ENCODE measurements at places on chromosomes 5 and 9.
A peak's percentile ranks its signal among the peaks of the same experiment; 100 is the strongest.

DNA sequence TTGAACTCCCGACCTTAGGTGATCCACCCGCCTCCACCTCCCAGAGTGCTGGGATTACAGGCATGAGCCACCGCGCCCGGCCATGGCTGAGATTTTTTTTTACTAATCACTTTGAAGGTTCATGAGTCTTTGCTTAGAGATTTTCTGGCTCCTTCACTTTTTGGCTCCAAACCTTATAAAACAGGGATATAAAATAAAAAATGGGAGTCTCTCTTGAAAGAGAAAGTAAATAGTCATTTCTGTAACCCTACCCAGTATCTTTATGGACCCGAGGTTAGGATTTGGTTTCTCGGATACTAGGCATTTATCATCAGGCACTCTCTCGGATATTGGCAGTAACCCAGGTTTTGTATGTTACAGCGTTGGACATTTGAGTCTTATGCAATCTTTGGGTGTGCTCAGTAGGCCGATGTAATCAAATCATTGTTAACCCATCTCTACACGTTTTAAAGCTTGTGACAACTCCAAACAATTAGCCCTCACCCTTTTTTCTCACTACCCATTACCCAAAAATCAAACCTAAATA lies 25.3 kb downstream of the STXBP1 start:
- no peak overlapping the region for H3K27ac ChIP-seq
- no peak for DNase-seq
- H3K27me3 ChIP-seq: no peaks in the 10 kb centered on the region

- no peaks in the 10 kb centered on the region for H3K4me1 ChIP-seq
- no peak for DNase-seq
- H3K36me3 ChIP-seq: no peaks in the 10 kb centered on the region
- peaks cover 1% of the 10 kb centered on the region for H3K27me3 ChIP-seq
- no peak overlapping the region for H3K4me3 ChIP-seq
Measured at GRCh38 chr5:167049043-167049663, 1242.3 kb upstream of the WWC1 start.

GRCh38 chr5:72252574-72253155 lies 67.4 kb downstream of the MRPS27 start:
- H3K27ac ChIP-seq: no peak overlapping the region
- no peaks in the 10 kb centered on the region for H3K36me3 ChIP-seq
- H3K4me1 ChIP-seq: peaks cover 28% of the 10 kb centered on the region
- no peaks in the 10 kb centered on the region for H3K27me3 ChIP-seq

DNA sequence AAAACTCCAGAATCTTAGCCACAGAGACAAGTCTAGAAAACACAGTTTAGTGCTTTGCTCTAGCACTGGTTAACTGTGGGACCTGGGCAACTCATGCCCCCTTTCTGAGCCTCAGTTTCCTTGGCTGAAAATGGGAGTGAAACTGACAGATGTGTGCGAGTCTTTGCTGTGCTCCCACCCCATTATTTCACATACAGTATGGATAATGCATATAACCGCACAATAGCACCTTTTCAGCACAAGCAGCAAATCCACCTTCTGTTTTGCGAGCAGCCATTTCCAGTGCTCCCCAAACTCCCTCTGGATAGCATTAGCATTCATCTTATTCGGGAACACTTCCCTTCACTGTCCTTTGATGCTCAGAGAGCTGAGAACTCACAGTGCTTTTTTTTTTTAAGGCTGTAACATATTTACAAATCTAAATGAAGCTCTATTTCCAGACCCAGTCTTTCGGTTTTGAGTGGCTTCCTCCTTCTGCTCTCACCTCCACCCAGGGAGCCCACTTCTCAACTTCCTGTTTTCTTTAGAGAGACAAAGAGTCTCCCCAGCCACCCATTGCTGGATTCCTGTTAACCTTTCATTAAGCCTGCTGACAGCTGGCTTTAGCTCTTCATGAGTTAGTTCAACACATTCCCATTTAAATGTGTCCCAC lies 49.2 kb downstream of the TIMD4 start:
- no peak overlapping the region for H3K27ac ChIP-seq
- no peak for DNase-seq
- H3K27me3 ChIP-seq: peaks cover 35% of the 10 kb centered on the region

GRCh38 chr5:52725808-52726207 lies 61.9 kb upstream of the ITGA1 start:
- no peaks in the 10 kb centered on the region for H3K27me3 ChIP-seq
- H3K4me1 ChIP-seq: peaks cover 11% of the 10 kb centered on the region
- H3K4me3 ChIP-seq: no peak overlapping the region
- no peak for DNase-seq

DNA sequence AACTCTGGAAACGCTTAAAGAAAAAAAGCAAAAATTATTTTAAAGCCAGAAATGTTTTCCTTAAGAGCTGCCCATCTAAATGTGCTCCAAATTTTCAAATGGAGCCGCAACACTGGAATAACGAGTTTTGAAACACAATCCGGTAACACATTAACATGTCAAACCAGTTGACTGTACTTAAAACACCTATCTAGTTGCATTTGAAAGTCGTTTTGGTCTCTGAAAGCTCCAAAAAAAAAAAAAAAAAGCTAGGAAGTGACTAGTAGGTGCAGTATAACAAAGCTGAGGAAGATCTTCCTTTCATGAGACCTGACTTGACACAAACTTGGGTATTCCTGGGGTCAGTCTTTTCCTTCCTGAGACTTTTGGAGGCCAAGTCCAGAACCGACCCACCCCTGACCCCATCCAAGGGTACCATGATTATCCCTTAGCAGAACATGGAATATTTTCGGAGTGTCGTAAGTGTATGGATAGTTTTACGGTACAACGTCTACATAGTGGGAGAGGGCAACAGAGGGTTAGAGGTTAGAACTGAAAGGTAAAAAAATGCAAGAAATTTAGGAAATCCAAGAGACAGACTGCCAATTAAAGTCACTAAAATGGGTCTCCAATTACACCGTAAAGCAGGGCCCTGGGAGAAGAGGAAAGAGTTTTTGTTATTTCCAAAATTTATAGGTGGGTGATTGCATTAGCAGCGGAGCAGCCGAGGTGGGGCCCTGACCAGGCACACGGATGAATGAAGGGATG lies 812 bp downstream of the CETN3 start:
- 0 out of 2 replicates have a peak, but pooled peaks cover 13% of the 10 kb centered on the region for H3K36me3 ChIP-seq
- H3K27ac ChIP-seq: peak overlapping the region; percentile 82
- H3K4me1 ChIP-seq: peaks cover 29% of the 10 kb centered on the region
- peak; percentile 65 for DNase-seq
- H3K4me3 ChIP-seq: peak overlapping the region; percentile 92

DNA sequence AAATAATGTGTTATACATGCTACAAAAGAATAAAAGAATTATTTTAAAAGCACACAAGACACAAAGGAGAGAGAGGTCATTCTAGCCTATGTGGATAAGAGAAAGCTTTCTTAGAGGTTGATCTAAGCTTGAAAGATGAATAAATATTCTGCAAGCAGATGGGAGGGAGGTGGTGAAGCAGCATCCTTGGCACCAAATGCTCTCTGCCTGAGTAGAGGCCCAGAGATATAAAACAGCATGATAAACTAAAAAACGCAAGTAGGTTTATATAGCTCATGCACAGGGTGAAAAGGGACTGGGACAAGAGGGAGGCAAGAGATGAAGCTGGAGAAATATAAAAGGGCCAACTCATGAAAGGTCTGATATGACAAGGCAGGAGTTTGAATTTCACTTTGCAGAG lies 283.2 kb upstream of the POU5F2 start:
- H3K36me3 ChIP-seq: no peaks in the 10 kb centered on the region
- no peak for DNase-seq
- no peak overlapping the region for H3K27ac ChIP-seq

DNA sequence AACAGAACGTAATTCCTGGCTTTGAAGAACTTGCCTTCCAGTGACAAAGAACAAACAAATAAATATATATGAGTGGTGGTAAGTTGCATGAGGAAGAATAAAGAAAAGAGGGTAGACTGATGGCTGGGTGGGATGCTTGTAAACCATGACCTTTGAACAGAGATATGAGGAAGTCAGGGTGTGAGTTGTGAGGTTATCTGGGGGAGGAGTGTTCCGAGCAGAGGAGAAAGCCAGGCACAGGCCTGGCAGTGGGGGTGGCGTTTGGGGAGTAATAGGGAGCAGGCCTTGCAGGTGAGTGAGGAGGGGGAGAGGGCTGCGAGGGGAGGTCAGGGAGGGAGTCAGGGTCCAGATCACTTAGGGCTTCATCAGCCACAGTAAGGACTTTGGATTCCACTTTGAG lies 213.4 kb downstream of the PTTG1 start:
- H3K4me1 ChIP-seq: no peaks in the 10 kb centered on the region
- H3K4me3 ChIP-seq: no peak overlapping the region
- H3K36me3 ChIP-seq: no peaks in the 10 kb centered on the region
- DNase-seq: no peak
- H3K27ac ChIP-seq: no peak overlapping the region
- 0 out of 2 replicates have a peak, but pooled peaks cover 6% of the 10 kb centered on the region for H3K27me3 ChIP-seq

GRCh38 chr9:93864840-93865239 lies 90.3 kb downstream of the BARX1 start:
- DNase-seq: no peak
- H3K4me3 ChIP-seq: no peak overlapping the region
- H3K36me3 ChIP-seq: no peaks in the 10 kb centered on the region

- DNase-seq: no peak
- no peak overlapping the region for H3K4me3 ChIP-seq
- no peaks in the 10 kb centered on the region for H3K4me1 ChIP-seq
- H3K27ac ChIP-seq: no peak overlapping the region
- no peaks in the 10 kb centered on the region for H3K27me3 ChIP-seq
- H3K36me3 ChIP-seq: no peaks in the 10 kb centered on the region
Measured at GRCh38 chr5:132138260-132138659, 64.7 kb downstream of the CSF2 start.

GRCh38 chr5:122300374-122300773 lies 11.7 kb upstream of the SNCAIP start:
- H3K36me3 ChIP-seq: no peaks in the 10 kb centered on the region
- H3K4me1 ChIP-seq: no peaks in the 10 kb centered on the region
- no peaks in the 10 kb centered on the region for H3K27me3 ChIP-seq
- no peak overlapping the region for H3K4me3 ChIP-seq
- DNase-seq: no peak

DNA sequence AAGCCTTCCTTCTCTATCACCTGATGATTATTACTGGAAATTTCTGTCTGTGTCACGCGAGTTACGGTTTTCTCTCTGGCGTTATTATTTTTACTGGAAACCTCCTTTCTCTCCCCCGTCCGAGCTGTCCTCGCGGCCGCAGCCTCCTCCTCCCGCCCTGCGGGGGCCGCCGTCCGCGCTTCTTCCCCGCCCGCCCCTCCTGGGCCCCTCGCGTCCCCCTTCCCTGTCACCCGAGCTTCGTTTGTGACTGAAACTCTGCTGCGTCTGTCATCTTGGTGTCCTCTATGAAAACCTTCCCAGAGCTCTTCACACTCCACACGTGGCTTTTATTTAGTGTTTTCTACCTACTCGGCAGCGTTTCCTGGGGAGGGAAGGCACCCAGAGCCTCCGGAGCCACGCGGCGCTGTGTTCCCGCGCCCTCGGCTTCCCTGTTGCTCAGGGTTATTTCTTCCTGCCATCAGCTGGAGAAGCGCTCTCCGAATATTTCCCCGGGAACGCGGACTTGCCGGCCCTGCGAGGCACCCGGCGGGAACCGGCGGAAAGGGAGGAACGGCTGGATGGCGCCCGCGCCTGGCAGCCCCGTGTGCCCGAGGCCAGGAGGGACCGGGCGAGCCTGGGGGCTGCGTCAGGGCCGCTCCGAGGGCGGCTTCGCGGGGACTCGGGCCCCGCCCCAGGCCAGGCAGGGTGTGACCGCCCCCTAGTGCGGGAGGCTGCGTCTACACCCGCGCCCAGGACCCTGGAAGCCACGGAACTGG lies 33.9 kb downstream of the TRIP13 start:
- no peak overlapping the region for H3K27ac ChIP-seq
- H3K27me3 ChIP-seq: peaks cover 13% of the 10 kb centered on the region
- H3K4me1 ChIP-seq: 0 out of 2 replicates have a peak, but pooled peaks cover 6% of the 10 kb centered on the region
- no peak for DNase-seq
- no peak overlapping the region for H3K4me3 ChIP-seq
- H3K36me3 ChIP-seq: no peaks in the 10 kb centered on the region
